ENCODE measurements at places on chromosomes 11 and 22. TPM values are rescaled to one million over a fixed set of nuclear protein-coding genes. Genes with fewer than 3 reads are reported as not detected.

Gene FAM89B
- 39.2 TPM for polyA plus RNA-seq

Gene MYBPC3
- 0.02 TPM for polyA plus RNA-seq

Gene APOL2
- polyA plus RNA-seq, result 8.1 TPM

Gene SHISAL1
- polyA plus RNA-seq, result 3.7 TPM

Gene ZNF280B
- 2.5 TPM for polyA plus RNA-seq

Gene NCF4
- polyA plus RNA-seq, result 0.20 TPM

Gene GGTLC3
- polyA plus RNA-seq, result not detected

Gene PANX2
- 6.0 TPM for polyA plus RNA-seq

Gene BEST1
- 1.4 TPM for polyA plus RNA-seq

Gene NPAS4
- polyA plus RNA-seq, result 0.73 TPM

Gene DRG1
- polyA plus RNA-seq, result 45.3 TPM

Gene TSPAN18
- 5.2 TPM for polyA plus RNA-seq

Gene IGSF9B
- polyA plus RNA-seq, result 23.6 TPM

Gene REXO2
- polyA plus RNA-seq, result 95.9 TPM

Gene SELENOM
- polyA plus RNA-seq, result 40.0 TPM

Gene TBX1
- not detected for polyA plus RNA-seq

Gene TNNT3
- not detected for polyA plus RNA-seq

Gene OR52E8
- not detected for polyA plus RNA-seq

Gene FXYD2
- 0.89 TPM for polyA plus RNA-seq

Gene CD82
- polyA plus RNA-seq, result 10.1 TPM

Gene MAP6
- 0.49 TPM for polyA plus RNA-seq

Gene FOLR2
- not detected for polyA plus RNA-seq

Gene RNF214
- 34.9 TPM for polyA plus RNA-seq

Gene IGLL1
- polyA plus RNA-seq, result not detected

Gene TREH
- 0.03 TPM for polyA plus RNA-seq

Gene OR51M1
- polyA plus RNA-seq, result 0.08 TPM

Gene SESN3
- 6.9 TPM for polyA plus RNA-seq

Gene MUC2
- polyA plus RNA-seq, result not detected

Gene TMEM191C
- 3.4 TPM for polyA plus RNA-seq

Gene SLC7A4
- 0.92 TPM for polyA plus RNA-seq

Gene GAL3ST3
- 35.0 TPM for polyA plus RNA-seq

Gene CEP126
- polyA plus RNA-seq, result 0.76 TPM

Gene PLEKHA7
- 11.4 TPM for polyA plus RNA-seq

Gene PARVB
- polyA plus RNA-seq, result 18.4 TPM
